PC-3 (cell line): ENCODE measurements at places on chromosomes 7 and 10. TPM values are rescaled to one million over a fixed set of nuclear protein-coding genes. Genes with fewer than 3 reads are reported as not detected.

The HOXA11 gene
- 26.6 and 31.4 TPM in 2 replicates for total RNA-seq

The AKR1D1 gene
- total RNA-seq: not detected in 2 replicates

The POM121C gene
- total RNA-seq: 11.0 and 23.8 TPM in 2 replicates

The CYP17A1 gene
- not detected in 2 replicates for total RNA-seq

The ABCA13 gene
- 1.8 and 2.1 TPM in 2 replicates for total RNA-seq

The CYP2C18 gene
- not detected in 2 replicates for total RNA-seq

The KIAA1217 gene
- 14.2 and 16.0 TPM in 2 replicates for total RNA-seq

The MAGI2 gene
- total RNA-seq: 0.06 TPM in 1 of 2 replicates, not detected in the other

The HOXA7 gene
- total RNA-seq: 2.6 and 2.8 TPM in 2 replicates

The KCND2 gene
- 0.17 and 0.33 TPM in 2 replicates for total RNA-seq

The CFAP69 gene
- total RNA-seq: 3.1 and 6.6 TPM in 2 replicates

The BTBD16 gene
- not detected in 2 replicates for total RNA-seq

The GALNT11 gene
- 18.1 and 19.5 TPM in 2 replicates for total RNA-seq

The SRGN gene
- 346 and 422 TPM in 2 replicates for total RNA-seq

The H2BK1 gene
- total RNA-seq: not detected in 2 replicates
